ENCODE measurements at places on chromosomes 6 and 20. TPM values are rescaled to one million over a fixed set of nuclear protein-coding genes. Genes with fewer than 3 reads are reported as not detected.

- no peak for DNase-seq
Observed at GRCh38 chr6:37135835-37136694, 33.9 kb upstream of the PIM1 start.

GRCh38 chr6:610882-611281 is 46.0 kb downstream of the HUS1B start:
- no peak for DNase-seq

- DNase-seq = no peak
Observed at GRCh38 chr6:11413117-11413687, 124.3 kb upstream of the TMEM170B start.

Gene OGFR
- total RNA-seq = 72.3 TPM

DNA sequence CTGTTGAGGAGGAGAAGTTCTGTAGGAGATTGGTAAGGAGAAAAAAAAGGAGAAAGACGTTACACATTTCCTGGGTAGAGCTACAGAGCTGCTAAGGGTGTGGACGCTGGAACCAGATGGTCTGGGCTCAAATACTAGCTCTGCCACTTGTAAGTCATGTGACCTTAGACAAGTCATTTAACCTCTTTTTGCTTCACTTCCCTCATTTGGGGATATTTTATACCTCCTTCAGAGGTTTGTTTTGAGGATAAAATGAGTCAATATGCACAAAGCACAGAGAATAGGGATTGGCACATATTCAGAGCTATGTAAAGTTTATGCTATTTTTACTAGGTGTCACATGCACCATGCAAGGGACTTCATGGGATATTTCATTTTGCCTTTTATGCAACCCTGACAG is 708.8 kb downstream of the DHX35 start:
- DNase-seq = no peak

GRCh38 chr20:62372042-62372993 is 5.2 kb upstream of the LAMA5 start:
- DNase-seq = no peak

- no peak for DNase-seq
Observed at GRCh38 chr6:13404228-13404891, 76.0 kb upstream of the TBC1D7 start.
